Endodermal cell (in vitro differentiated cells): ENCODE measurements at places on chromosomes 3 and 15. TPM values are rescaled to one million over a fixed set of nuclear protein-coding genes. Genes with fewer than 3 reads are reported as not detected.

CCDC33 gene
- total RNA-seq: 3.5 to 12.6 TPM (median 4.7 TPM) in 3 replicates

ACKR4 gene
- total RNA-seq: not detected in 3 replicates

RPL22L1 gene
- 91.1 to 98.0 TPM (median 94.8 TPM) in 3 replicates for total RNA-seq

SPATA12 gene
- 0.19 TPM in 1 of 3 replicates, not detected in the others for total RNA-seq

NXPE3 gene
- 6.1 and 6.9 TPM in 2 replicates for total RNA-seq

LRRK1 gene
- total RNA-seq: 3.9 and 5.1 TPM in 2 replicates

TRAIP gene
- total RNA-seq: 21.4 and 22.3 TPM in 2 replicates

APOD gene
- total RNA-seq: not detected in 2 replicates

ARHGAP31 gene
- total RNA-seq: 1.9 to 2.3 TPM (median 2.0 TPM) in 3 replicates

USP4 gene
- total RNA-seq: 39.7 to 54.7 TPM (median 48.3 TPM) in 3 replicates

CD86 gene
- not detected in 3 replicates for total RNA-seq

NR2E3 gene
- total RNA-seq: 0.55 and 1.1 TPM in 2 replicates

LACTB gene
- 13.2 to 28.5 TPM (median 14.9 TPM) in 3 replicates for total RNA-seq

GRCh38 chr3:170848292-170848917 is 21.6 kb downstream of the RPL22L1 start:
- no peaks in the 10 kb centered on the region for H3K36me3 ChIP-seq
- no peak for DNase-seq
- no peaks in the 10 kb centered on the region for H3K4me1 ChIP-seq
- no peaks in the 10 kb centered on the region for H3K27me3 ChIP-seq

GRCh38 chr15:47412136-47412535 is 305.2 kb upstream of the SEMA6D start:
- H3K4me1 ChIP-seq: peaks cover 6% of the 10 kb centered on the region
- no peaks in the 10 kb centered on the region for H3K36me3 ChIP-seq
- no peaks in the 10 kb centered on the region for H3K27me3 ChIP-seq
- no peak overlapping the region for H3K4me3 ChIP-seq

GRCh38 chr15:61549727-61550126 is 320.6 kb upstream of the RORA start:
- H3K27ac ChIP-seq: no peak overlapping the region
- no peak overlapping the region for H3K4me3 ChIP-seq
- no peaks in the 10 kb centered on the region for H3K4me1 ChIP-seq
- DNase-seq: no peak
- no peaks in the 10 kb centered on the region for H3K27me3 ChIP-seq

GRCh38 chr3:47855461-47856383 is 52.8 kb downstream of the DHX30 start:
- H3K36me3 ChIP-seq: peaks cover 81% of the 10 kb centered on the region
- H3K27me3 ChIP-seq: no peaks in the 10 kb centered on the region
- DNase-seq: no peak
- H3K27ac ChIP-seq: no peak overlapping the region
- H3K4me1 ChIP-seq: no peaks in the 10 kb centered on the region
- H3K4me3 ChIP-seq: no peak overlapping the region

DNA sequence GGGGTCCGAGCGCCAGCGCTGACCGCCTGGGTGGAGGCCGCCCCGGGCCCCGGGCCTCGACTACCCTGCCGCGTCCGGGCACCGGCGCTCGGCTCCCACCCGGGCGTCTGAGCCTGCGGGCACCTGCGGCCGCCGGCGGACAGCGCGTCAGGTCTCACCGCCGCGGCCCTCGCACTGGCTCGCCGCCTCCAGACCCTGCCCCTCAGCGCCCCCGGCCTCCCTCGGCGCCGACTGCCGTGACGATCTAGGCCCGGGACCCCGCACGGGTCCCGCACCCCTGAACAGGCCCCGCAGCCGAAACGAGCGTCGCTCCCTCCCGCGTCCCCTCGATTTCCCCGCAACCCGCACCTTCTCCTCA is 297 bp downstream of the PRC1 start:
- H3K27ac ChIP-seq: peak overlapping the region; percentile 84
- peaks cover 23% of the 10 kb centered on the region for H3K36me3 ChIP-seq
- peak overlapping the region; percentile 88 for H3K4me3 ChIP-seq
- no peak for DNase-seq
- H3K4me1 ChIP-seq: no peaks in the 10 kb centered on the region
- no peaks in the 10 kb centered on the region for H3K27me3 ChIP-seq

- no peak overlapping the region for H3K27ac ChIP-seq
- no peaks in the 10 kb centered on the region for H3K27me3 ChIP-seq
- DNase-seq: no peak
- H3K36me3 ChIP-seq: no peaks in the 10 kb centered on the region
Measured at GRCh38 chr3:190697901-190698300, 164.6 kb downstream of the GMNC start.

DNA sequence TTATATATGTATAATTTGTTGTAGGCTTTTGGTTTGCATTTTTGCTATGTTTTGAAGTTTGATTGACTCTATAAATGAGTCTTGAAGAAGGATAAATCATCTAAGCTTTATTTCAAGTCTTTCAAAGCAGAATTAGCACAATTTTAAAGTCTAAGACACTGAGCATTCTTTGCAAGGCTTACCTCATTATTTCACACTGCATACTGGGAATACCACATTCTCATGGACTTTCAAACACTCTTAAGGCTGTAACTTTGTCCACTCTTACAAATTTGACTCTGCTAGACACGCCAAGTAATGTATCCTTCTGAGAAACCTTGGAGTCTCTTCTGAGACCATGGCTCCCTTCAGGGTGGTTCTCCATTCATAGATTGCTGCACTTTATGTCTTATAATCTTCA is 281.3 kb upstream of the COL8A1 start:
- DNase-seq: no peak
- no peaks in the 10 kb centered on the region for H3K4me1 ChIP-seq
- no peak overlapping the region for H3K4me3 ChIP-seq
- H3K36me3 ChIP-seq: no peaks in the 10 kb centered on the region
- H3K27ac ChIP-seq: no peak overlapping the region
- no peaks in the 10 kb centered on the region for H3K27me3 ChIP-seq

- H3K27ac ChIP-seq: peak overlapping the region; percentile 32
- peaks cover 27% of the 10 kb centered on the region for H3K36me3 ChIP-seq
- H3K27me3 ChIP-seq: no peaks in the 10 kb centered on the region
- H3K4me3 ChIP-seq: peak overlapping the region; percentile 95
- peak; percentile 82 for DNase-seq
Measured at GRCh38 chr3:101849714-101850245, 466 bp downstream of the NFKBIZ start.

GRCh38 chr3:180059356-180059755 is 22.6 kb upstream of the PEX5L start:
- no peak overlapping the region for H3K4me3 ChIP-seq
- H3K27me3 ChIP-seq: no peaks in the 10 kb centered on the region
- no peak overlapping the region for H3K27ac ChIP-seq
- no peak for DNase-seq

DNA sequence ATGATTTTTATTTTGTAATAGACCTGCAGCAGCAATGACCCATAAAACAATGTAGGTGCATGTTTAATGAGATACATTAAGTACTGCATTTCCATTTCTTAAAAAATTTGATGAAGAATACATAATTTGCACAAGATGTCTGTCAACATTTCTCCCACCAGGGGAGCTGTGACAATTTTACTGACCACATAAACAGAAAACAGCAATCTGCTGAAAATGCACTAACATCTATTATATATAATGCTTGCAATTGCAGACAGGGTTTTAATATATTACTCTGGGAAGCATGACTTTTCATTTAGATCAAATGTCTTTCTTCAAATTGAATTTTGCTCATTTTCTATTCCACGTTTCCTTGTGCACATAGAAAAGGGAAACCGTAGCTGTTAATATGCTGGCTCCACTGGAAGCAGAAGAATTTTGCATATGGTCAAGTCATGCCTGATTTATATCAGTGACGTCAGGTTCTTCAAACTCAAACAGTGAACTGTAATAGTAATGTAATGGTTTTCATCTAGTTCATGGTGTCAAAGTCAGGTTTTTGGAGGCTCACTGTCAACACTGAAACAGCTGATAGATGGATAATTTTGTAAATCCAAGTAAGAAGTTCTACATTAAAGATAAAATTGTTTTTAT is 79.8 kb upstream of the IGF1R start:
- no peak overlapping the region for H3K27ac ChIP-seq
- no peaks in the 10 kb centered on the region for H3K27me3 ChIP-seq
- no peak overlapping the region for H3K4me3 ChIP-seq
- H3K36me3 ChIP-seq: no peaks in the 10 kb centered on the region

GRCh38 chr15:88036154-88036839 is 220.2 kb downstream of the NTRK3 start:
- no peaks in the 10 kb centered on the region for H3K4me1 ChIP-seq
- DNase-seq: peak; percentile 55
- H3K4me3 ChIP-seq: no peak overlapping the region
- H3K27me3 ChIP-seq: peaks cover 12% of the 10 kb centered on the region
- H3K36me3 ChIP-seq: no peaks in the 10 kb centered on the region

DNA sequence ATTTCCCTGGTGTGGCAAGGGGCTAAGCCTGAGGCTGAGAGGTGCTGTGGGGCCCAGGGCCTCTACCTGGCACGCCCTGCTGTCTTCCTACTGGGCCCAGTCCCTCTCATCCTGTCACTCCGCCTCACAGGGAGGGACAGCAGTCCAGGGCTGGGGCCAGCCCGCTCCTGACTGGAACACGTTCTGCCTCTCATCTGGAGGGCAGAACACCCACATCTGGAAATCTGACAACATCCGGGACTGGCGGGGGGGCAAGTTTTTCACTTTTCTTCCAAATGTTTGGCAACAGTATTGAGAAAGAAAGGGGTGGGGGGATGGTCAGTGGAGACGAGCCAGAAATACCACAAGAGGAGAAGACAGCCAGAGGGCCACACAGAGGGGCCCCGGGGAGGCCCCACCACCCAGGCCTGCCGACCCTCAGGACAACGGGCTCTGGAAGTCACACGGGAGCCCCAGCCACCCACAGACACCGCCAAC is 1.8 kb upstream of the MYL3 start:
- DNase-seq: peak; percentile 17
- no peak overlapping the region for H3K27ac ChIP-seq
- H3K4me1 ChIP-seq: no peaks in the 10 kb centered on the region
- H3K4me3 ChIP-seq: no peak overlapping the region

DNA sequence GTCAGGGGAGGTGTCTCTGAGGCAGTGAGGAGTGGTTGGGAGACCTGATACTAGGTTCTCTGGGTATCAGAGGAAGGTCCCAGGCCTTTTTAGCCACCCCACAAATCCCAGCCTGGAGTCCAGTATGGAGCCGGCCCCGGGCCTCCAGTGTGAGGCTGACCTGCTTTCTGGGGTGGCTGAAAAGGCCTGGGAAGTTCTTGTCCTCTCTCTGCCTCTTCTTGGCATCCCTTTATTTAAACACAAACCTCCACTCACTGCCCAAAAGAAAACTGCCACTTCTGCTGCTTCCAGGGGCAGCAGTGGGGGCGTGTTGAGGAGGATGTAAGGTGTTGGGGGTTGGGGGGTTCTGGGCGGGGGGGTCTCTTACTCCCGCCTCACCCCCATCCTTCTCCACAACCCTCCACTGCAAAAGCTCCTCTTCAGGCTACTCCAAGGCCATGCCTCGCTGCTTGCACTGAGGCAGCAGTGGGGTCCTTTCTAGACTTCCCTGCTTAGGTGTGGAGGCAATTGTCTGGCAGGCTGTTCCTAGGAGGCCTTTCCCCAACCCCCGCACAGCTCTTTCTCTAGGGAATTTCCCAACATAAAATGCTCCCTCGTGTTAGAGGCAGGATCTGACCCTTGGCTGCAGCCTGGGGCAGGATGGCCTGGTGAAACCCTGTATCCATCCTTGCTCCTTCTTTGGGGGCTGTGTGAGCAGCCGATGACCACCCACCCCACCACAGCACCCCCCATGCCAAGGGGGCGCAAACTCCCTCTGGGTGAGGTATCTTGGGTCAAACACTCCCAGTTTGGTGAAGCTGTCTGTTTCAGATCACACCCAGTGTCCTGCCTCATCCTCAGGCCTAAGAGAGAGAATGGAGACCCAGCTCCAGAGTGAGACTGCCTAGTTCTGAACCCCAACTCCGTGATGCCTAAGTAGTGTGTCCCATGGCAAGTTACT is 12.1 kb upstream of the RAD18 start:
- H3K4me3 ChIP-seq: no peak overlapping the region
- H3K27me3 ChIP-seq: peaks cover 20% of the 10 kb centered on the region
- no peak for DNase-seq
- H3K36me3 ChIP-seq: no peaks in the 10 kb centered on the region
- H3K27ac ChIP-seq: no peak overlapping the region

- no peaks in the 10 kb centered on the region for H3K36me3 ChIP-seq
- H3K27ac ChIP-seq: no peak overlapping the region
- no peaks in the 10 kb centered on the region for H3K4me1 ChIP-seq
- no peak overlapping the region for H3K4me3 ChIP-seq
- peaks cover 18% of the 10 kb centered on the region for H3K27me3 ChIP-seq
Measured at GRCh38 chr3:140081887-140082286, 146.9 kb downstream of the CLSTN2 start.

DNA sequence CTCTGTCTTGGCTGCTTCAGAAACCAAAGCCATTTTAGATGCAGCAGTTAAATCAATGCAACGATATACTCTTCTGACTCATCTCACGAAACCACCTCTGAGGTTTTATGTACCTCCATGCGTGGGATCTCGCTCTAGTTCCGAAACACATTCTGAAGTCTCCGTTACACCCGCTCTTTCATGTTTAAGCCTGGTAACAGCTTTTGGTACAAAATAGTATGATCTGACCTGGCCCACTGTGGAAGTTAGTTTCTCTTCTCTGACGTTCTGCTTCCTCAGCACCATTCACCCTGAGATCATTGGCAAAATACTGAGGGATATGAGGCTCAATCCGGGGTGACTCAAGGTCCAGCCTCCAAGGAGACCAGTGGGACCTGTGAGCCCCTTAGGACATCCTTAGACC is 121.9 kb downstream of the TMEM266 start:
- no peak for DNase-seq
- no peaks in the 10 kb centered on the region for H3K27me3 ChIP-seq
- no peaks in the 10 kb centered on the region for H3K36me3 ChIP-seq
- H3K4me1 ChIP-seq: peaks cover 4% of the 10 kb centered on the region

GRCh38 chr3:127710155-127710941 is 37.6 kb downstream of the ABTB1 start:
- H3K4me1 ChIP-seq: peaks cover 3% of the 10 kb centered on the region
- peaks cover 5% of the 10 kb centered on the region for H3K27me3 ChIP-seq
- no peak overlapping the region for H3K27ac ChIP-seq
- no peaks in the 10 kb centered on the region for H3K36me3 ChIP-seq

DNA sequence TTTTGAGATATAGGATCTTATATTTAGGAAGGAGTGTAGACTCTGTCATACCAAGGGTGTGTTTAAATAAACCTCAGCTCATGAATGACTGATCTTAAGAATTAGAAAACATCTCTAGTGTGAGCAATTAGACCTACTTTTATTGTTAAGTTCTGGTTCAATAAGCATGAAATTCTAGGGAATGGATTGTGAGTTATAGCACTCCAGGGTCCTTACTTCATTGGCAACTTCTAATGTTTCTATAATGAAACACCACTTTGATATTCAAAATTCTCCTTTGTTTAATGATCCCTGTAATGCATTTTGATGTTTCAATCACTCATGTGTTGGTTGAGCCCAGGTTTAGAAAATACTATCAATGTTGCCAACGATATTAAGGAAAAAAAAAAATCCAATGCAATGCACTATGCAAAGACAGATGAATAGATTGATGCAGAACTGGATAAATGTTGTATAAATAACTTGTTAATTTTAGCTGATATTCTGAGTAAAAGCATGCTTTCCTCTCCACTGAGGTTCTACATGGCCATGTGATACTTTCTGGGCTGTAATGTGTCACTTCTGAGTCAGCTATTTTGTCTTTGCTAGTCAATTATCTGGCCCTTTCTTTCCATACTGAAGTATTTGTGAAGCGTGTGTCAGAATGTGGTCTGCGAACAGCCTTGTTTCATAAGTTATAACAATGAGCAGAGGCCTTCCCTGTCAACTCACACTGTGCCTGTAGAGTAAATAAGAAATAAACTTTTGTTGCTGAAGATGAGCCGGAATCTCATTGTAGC is 1035.9 kb downstream of the PLOD2 start:
- H3K4me3 ChIP-seq: no peak overlapping the region
- no peak overlapping the region for H3K27ac ChIP-seq
- H3K36me3 ChIP-seq: no peaks in the 10 kb centered on the region
- H3K4me1 ChIP-seq: no peaks in the 10 kb centered on the region

- H3K27me3 ChIP-seq: no peaks in the 10 kb centered on the region
- no peaks in the 10 kb centered on the region for H3K36me3 ChIP-seq
- H3K27ac ChIP-seq: no peak overlapping the region
Measured at GRCh38 chr3:120302361-120302760, 17.3 kb upstream of the GPR156 start.
